SHP77 treated with DMSO at 0.1 percent for 48 hours (cell line): ENCODE measurements at places on chromosomes 13 and 19.

DNA sequence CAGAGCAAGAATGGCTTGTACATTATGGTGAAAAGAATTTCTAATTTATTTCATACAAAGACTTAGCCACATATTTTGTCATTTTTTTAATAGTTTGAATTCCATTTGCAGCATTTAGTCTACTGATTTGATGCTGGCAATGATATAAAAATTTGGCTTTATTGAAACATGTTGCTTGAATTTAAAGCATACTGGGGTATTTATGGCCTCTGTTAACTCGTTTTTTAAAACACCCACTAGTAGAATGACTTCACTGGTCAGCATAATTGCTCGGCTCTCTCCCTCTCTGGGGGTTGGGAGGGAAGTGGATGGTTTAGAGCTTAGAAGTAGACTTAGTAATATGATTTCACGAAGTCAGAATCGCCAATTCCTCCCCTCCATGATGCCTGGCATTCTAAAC, 354.9 kb upstream of the HTR2A start:
- DNase-seq = no peak

GRCh38 chr13:100433475-100433874, 155.1 kb downstream of the GGACT start:
- no peak for DNase-seq

DNA sequence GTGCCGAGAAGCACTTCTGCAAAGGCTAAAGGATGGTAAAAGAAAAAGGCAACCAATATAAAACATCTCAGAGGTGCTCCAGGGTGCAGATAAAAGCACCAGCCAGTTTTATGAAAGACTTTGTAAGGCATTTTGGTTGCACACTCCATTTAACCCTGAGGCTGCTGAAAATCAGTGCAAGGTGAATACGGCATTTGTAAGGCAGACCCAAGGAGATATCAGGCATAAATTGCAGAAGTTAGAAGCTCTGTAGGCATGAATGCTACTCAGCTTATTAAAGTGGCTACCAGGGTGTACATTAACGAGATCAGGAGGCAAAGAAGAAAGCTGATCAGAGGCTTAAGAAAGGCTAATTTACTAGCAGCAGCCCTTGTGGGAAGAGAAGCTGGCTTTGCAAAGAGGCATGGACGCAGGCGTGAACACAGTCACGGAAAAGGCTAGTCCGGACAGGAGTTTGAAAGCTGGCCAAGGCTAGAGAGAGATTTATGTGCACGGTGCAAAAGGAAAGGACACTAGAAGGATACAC, 99.6 kb downstream of the ZNF429 start:
- no peak for DNase-seq

- DNase-seq = no peak
Observed at GRCh38 chr19:44907613-44908012, 2.0 kb downstream of the APOE start.
